ENCODE measurements at places on chromosomes 16 and 17. TPM values are rescaled to one million over a fixed set of nuclear protein-coding genes. Genes with fewer than 3 reads are reported as not detected.

GRCh38 chr17:2853283-2854142, 57.3 kb downstream of the RAP1GAP2 start:
- DNase-seq = peak; percentile 46

- no peak for DNase-seq
These were observed 176.8 kb downstream of the XYLT1 start for GRCh38 chr16:17293813-17294558.

GRCh38 chr17:41186872-41187271, 2.2 kb upstream of the KRTAP4-1 start:
- no peak for DNase-seq

DNA sequence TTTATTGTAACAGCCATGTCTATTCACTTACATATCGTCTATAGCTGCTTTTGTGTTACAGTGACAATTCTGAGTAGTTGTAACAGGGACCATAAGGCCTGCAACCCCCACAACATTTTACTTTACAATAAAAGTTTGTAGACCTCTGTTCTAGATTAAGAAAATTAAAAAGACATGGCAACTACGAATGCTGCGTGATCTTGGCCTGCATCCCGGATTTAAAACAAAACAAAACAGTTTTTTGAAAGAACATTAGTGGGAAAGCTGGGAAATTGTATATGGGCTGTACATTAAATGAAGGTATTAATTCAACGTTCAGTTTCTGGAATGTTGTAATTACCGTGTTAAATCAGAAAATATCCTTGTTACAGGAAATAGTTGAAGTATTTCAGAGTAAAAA, 64.1 kb downstream of the RMI2 start:
- no peak for DNase-seq

DNA sequence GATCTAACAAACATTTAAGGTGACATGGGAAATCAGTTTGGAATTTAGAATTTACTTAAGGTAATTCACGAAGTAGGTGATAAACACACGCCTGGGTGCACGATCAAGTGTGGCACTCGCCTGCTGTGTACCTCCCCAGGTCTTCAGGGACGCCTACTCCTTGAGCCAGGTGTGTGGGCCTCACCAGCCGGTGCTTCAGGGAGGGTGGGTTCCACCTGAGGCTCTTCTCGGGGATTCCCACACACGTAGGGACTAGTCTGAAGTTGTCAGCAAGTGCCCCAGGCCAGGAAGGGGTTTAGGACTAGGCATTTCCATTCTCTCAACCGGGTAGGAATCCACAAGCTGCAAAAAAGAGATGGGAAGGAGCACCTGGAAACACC, 9.8 kb upstream of the NAT9 start:
- DNase-seq = no peak

DNA sequence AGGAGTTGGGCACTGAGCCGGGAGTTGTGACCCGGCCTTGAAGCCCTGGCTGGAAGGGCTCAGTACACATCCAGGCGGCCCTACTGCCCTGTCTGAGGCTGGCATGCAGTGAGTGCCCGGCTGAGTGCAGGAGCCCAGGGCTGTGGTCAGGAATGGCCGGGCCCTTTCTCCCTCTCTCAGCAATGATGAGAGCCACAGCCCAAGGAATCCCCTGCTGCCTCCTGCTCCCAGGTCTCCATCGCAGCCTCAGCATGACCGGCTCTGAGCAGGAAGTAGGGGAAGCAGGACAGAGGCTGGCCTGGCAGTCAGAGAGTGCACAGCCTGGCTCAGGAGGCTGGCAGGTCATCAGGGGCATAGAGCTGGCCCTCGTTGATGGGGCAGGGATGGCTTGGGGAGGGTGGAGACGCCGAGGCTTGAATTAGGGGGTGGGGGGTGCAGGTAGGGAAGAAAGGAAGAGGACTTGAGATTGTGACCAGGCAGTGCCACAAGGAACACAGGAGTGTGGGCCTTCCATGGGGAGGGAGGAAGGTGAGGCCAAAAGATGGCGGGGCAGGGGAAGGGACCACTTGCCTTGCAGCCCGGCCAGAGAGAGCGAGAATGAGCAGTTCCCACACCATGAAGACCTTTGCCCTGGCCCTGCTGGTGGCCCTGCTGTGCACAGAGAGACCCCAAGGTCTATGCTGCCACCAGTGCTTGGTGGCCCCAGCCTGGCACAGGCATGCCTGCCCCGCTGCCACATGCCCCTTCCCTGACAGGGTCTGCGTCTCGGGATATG, 32.1 kb upstream of the KRT17 start:
- no peak for DNase-seq

DNA sequence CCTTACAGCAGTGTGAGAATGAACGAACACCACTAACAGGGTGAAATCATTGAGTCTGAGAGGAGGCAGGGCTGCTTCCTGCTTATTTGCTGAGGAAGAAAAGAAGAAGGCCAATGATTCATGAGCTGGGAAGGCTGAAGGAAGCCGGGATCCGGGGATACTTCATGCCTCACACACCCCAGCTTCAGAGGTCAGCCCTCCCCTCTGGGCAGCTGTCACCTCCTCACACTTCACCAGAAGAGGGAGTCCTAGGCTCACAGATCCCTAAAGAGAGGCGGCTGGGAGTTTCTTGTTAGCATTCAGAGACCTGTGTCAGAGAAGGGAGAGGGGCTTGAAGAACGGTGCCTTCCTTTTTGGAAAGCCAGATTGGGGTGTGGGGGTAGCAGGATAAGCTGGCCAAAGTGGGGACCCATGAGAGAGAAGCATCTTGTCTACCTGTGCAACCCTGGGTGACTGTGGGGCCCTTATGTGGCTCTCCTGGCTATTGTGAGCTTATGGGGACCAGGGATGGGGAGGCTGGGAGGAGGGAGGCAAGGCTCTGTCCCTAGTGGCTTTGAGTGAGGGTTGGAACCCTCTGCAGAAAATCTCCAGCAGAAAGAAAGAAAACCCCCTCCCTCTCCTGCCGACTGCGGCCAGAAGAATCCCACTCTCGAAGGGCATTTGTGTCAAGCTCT, 94.6 kb downstream of the RGS9 start:
- no peak for DNase-seq

GRCh38 chr16:48099455-48099854, 56.3 kb downstream of the ABCC12 start:
- no peak for DNase-seq

GRCh38 chr16:66203476-66203875, 163.0 kb upstream of the CDH5 start:
- DNase-seq = no peak

- DNase-seq = no peak
These were observed 265.0 kb downstream of the RBFOX1 start for GRCh38 chr16:7597677-7598076.

DNA sequence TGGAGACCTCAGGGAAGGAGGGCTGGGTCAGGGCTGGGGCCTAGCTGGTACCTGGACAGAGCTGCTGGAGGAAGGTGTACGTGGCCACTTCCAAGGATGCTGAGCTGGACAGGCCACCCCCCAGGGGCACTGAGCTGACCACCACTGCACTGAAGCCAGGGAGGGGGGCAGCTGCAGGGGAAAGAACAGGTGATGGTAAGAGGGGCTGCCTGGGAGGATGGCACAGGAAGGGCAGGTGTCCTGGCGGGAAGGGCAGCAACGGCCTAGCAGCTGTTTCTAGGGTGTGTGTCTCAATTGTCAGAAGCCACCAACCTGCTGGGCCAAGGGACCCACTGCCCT, 1.8 kb downstream of the GALK1 start:
- DNase-seq = no peak

The CDH13 gene
- total RNA-seq = 123 TPM

The ALDOA gene
- total RNA-seq = 3,581 TPM

The TRIM16 gene
- 34.5 TPM for total RNA-seq

The STXBP4 gene
- 10.8 TPM for total RNA-seq

The DHRS7B gene
- total RNA-seq = 27.1 TPM

The PLD2 gene
- 15.3 TPM for total RNA-seq

The TPSG1 gene
- total RNA-seq = not detected

The TBC1D26 gene
- not detected for total RNA-seq

Data from right cardiac atrium (tissue), 5 donors.